T-helper 17 cell (primary cell): ENCODE measurements at places on chromosomes 13 and 19.
A peak's percentile ranks its signal among the peaks of the same experiment; 100 is the strongest.

DNA sequence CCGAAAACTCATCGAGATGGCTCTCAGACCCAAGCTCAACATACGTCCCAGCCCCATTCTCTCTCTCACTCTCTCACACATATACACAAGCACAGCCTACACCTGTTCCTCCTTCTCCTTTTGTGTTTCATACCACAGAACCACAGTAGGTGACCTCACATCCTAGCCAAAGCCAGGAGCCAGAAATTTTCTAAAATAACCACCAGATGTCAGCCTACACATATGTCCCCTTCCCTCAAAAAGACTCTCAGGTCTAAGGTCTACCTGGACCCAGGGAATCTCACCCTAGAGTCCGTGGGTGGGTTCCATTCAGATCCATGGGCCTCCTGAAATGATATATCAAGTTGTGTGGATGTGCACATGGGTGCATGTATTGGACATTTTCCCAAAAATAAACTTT is 104.2 kb upstream of the IPO5 start:
- DNase-seq = no peak

- no peak for DNase-seq
Observed at GRCh38 chr13:49058761-49059160, 83.0 kb downstream of the FNDC3A start.

DNA sequence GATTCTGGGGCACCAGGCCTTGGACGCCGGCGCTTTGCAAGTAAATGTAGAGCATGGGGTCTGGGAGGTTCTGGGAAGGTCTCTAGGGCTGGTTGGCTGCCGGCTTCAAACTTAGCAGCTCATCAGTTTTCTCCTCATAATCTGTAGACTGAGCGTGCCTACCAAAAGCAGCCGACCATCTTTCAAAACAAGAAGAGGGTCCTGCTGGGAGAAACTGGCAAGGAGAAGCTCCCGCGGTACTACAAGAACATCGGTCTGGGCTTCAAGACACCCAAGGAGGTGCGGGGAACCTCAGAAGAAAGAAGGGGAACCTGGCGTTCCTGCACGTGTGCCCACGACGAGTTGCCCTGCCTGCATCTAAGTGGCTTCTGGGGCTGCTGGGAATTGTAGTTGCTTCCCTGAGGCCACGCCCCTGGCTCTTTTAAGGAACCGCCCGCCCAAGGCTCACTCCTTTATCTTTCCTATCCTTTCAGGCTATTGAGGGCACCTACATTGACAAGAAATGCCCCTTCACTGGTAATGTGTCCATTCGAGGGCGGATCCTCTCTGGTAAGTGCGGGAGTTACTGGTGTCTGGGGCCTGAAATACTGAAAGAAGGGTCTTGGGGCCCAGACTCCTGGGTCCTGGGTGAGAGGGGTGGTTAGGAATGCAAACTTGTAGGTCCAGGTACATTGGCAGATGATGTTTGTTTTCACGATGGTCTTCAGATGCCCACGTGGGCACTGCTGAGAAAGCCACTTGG is 984 bp downstream of the RPS11 start:
- peak; percentile 72 for DNase-seq

GRCh38 chr13:30510811-30511371 is 45.2 kb upstream of the HMGB1 start:
- DNase-seq = no peak

DNA sequence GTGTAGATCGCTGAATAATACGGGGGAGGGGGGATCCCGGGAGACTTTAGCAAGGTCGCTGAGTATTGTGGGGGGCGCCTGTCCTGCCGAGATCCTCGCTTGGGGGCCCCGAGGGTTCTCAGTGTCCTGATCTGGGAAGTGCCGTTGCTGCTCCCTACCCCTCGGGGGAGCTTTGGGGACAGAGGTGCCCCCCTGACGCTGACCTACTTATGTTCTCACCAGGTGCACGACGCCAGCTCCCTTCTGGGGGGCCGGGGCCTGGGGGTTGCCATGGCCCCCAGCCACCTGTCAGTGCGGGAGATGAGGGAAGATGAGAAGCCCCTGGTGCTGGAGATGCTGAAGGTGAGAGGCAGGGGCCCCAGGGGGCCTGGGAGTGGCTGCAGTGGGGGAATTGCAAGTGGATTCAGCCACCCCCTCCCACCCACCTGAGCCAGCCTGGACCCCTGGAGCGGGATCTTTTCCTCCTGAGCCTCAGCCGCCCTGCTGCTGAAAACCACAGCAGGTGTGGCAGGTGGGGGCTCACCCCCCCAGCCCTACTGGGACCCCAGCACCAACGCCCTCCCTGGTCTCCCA is 537 bp downstream of the NAT14 start:
- DNase-seq = no peak

DNA sequence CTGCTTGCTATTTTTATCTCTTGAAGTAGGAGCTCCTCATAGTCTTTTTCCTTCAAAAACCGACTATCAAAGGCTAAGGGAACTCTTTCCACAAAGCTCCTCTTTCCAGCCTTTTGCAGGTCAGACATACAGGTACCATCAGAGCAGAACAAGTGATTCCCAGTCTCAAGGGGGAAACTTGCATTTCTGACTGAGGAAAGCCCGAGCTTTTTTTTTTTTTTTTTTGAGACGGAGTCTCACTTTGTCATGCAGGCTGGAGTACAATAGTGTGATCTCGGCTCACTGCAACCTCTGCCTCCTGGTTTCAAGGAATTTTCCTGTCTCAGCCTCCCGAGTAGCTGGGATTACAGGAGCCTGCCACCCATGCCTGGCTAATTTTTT is 32.0 kb downstream of the RUBCNL start:
- no peak for DNase-seq

DNA sequence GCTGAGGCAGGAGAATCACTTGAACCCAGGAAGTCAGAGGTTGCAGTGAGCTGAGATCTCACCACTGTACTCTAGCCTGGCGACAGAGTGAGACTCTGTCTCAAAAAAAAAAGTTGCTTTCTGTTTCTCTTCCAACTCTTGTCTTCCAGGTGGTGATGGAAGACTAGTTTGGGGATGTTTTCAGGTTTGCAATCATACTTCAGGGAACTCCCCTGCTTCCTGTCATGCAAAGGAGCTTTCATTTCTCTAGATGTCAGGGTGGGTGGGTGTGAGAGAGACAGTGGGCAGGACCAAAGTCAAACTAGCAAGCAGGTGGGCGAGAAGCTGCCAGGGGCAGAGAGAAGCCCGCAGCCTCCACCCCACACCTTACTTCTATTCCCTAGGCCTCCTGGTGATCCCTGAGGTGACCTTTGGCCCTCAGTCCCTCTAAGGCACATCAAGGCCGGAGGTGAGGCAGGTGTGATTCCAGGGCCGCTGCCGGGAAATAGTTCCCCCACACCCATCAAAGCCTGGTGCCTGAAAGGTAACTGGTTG is 25.7 kb downstream of the CCNE1 start:
- no peak for DNase-seq

DNA sequence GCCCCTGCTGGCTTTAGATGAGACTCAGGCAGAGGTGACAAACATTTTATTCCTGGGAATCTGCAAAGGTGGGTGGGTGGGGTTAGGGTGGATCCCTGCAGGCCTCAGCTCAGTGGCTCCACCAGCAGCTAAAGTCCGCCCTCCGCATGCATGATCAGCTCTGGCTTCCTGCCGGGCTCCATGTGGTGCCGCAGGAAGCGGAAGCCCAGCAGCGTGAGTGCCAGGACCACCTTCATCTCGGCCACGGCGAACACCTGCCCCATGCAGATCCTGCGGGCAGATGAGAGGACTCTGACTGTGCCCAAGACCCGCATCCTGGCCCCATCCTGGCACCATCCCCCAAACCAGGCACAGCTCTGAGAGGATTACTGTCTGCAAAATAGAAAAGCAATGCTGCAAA is 26.3 kb downstream of the CYP4F2 start:
- no peak for DNase-seq

- no peak for DNase-seq
Observed at GRCh38 chr19:28136796-28137195, 1076.2 kb downstream of the UQCRFS1 start.

GRCh38 chr19:7492142-7492541 is 3.3 kb upstream of the PEX11G start:
- DNase-seq = no peak

GRCh38 chr19:41222240-41222639 is 3.2 kb downstream of the AXL start:
- no peak for DNase-seq

DNA sequence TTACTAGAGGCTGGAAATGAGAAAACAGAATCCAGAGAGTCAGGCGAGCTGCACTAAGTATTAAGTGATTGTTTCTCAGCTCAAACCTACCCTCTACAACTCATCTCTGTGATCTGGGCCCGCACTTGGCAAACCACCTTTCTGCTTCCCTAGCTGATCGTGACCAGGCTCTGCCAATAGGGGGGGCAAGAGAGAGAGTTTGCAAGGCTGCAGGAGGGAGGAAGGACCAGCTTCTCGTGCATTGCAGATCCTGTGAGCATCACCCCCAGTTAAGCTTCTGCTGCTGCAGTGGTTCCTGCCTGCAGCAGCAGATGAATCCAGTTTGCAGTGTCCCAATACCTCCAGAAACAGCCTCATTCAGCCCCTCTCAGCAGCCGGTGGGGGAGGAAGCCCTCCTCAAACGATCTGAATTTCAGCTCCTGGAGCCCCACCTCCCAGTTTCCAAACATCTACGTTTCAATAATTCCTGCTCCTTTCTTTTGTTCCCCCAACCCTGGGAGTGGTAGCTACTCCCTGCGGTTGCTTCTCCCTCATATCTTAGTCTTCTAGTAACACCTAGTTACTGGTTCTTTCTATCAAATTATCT is 20.0 kb downstream of the XRCC1 start:
- peak; percentile 84 for DNase-seq

- no peak for DNase-seq
Observed at GRCh38 chr13:32647926-32648325, 61.7 kb downstream of the PDS5B start.

GRCh38 chr19:3668331-3669081 is 31.8 kb downstream of the PIP5K1C start:
- DNase-seq = no peak

- no peak for DNase-seq
Observed at GRCh38 chr19:35009424-35010415, 9.6 kb downstream of the GRAMD1A start.

DNA sequence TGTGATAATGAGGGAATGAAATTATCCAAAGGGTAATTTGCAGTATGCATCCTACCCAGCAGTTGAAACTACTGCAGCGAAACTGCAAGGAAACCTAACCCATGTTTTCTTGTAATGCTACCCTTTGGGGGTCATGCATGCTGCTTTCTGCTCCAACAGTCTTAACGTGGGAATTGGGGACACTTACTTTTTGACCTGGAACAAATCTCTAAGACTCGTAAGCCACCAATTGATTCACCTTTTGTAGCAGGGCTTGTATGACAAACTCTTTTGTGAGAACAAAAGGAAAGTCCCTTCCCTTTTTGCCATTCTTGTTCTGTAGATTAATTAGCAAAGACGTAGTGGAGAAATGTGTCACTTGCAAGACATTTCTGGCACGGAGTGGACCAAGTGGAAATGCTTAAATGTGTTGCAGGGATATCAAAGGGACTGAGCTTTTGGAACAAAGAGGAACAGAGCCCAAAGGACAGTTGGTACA is 27.4 kb downstream of the LRCH1 start:
- DNase-seq = no peak

- no peak for DNase-seq
Observed at GRCh38 chr13:41296879-41297646, 14.0 kb upstream of the NAA16 start.

DNA sequence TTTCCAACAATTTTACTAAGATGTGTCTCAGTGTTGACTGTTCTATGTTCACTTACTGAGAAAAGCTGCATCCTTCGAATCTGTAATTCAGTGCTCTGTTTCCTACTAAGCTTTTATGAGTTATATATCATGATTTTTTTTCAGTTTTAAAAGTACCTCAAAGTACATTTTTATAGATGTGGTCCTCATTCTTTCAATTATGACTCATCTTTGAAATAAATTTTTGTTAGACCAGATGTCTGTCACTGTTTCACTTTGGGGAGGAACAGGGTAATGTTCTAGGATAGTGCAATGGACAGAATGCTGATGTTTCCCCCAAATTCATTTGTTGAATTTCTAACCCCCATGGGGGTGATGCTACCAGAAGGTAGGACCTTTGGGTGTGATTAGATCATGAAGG is 74.8 kb downstream of the NALCN start:
- DNase-seq = no peak

- DNase-seq = peak; percentile 17
Observed at GRCh38 chr13:49627831-49628652, at the start of gene ARL11. TSS of gene ARL11 (plus strand) at chr13:49628507. CDS start at chr13:49630448, 1,941 bp downstream.

GRCh38 chr19:33519416-33519815 is 2.2 kb downstream of the PEPD start:
- DNase-seq = no peak

- DNase-seq = no peak
Observed at GRCh38 chr13:110552767-110553166, 8.8 kb downstream of the RAB20 start.

DNA sequence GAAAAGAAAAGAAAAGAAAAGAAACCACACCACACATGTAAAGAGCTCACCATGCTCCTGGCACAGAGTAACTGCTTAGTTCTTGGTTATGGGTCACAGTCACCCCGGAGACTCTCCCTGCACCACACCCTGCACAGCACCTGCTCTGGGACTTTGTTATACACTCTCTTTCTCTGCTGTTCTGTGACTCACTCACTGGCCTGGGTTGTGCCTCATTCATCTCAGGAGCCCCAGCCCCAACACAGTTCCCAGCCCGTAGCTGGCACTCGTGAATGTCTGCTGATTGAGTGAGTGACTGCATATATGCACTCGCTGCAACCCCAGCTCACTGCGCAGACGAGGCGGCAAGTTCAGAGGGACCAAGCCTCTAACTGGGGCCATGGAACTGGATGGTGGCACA is 22.9 kb upstream of the ZNF507 start:
- no peak for DNase-seq

DNA sequence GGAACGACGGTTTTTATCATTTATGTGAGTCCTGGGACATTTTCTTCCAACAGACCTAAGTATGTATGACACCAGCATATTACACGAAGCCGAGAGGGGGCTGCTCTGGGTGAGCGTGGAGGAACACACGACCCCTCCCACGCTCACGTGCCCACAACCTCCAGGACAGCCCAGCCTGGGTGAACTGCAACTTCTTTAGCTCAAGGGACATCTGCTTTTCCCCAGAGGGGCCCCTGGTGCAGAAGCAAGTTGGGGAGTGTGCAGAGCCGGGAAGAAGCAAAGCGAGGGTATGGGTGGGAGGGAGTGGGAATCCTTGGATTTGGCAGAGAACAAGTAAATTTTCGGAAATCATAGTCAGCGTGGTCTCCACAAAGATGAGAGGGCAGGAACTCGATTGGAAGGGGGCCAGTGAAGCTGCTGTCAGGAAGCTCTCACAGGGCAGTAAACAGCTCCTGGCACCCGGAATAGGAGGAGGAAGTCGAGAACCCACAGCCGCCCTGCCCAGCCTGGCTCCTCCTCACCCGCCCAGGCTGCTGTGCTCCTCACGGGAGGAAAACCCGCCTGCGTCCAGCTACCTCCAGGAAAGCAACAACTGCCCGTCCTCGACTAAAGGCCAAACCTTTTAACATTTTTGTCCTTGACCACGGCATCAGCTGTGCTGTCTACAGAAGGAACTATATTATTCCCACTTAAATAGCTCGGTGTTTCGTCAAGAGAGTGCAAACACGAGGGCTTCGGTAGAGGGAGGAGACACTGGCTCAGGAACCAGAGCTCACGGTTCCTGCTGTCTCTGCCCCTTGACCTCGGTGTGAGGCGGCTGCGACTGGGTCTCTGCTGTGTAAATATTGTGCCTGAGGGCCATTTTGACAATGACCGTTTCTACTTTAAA is 17.2 kb upstream of the CFAP97D2 start:
- no peak for DNase-seq
